ENCODE measurements at places on chromosomes 4 and X.

- no peak overlapping the region for H3K27ac ChIP-seq
- H3K4me3 ChIP-seq: no peak overlapping the region
- H3K36me3 ChIP-seq: no peaks in the 10 kb centered on the region
- DNase-seq: no peak
- no peaks in the 10 kb centered on the region for H3K27me3 ChIP-seq
- no peaks in the 10 kb centered on the region for H3K4me1 ChIP-seq
These were observed 13.8 kb downstream of the POU3F4 start for GRCh38 chrX:83521905-83522304.

DNA sequence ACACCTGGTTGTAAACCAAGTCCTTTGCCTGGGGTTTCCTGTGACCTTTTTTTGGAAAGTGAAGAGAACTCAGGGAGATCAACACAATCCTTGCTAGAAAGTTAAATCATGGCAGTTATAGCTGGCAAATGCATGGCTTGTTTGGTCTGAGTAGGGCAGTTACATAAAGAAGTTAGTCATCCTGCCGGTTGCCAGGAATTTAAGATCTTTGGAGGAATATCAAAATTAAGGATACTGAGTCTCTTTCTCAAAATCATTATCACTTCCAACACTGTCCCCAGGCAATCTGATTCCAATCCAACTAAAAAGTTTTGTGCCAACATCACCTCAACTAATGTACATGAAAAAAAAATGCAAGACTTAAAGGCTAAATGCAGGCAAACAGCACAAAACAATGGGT lies 40.3 kb downstream of the C4orf54 start:
- no peaks in the 10 kb centered on the region for H3K36me3 ChIP-seq
- H3K27ac ChIP-seq: no peak overlapping the region
- H3K4me3 ChIP-seq: no peak overlapping the region
- no peak for DNase-seq
- no peaks in the 10 kb centered on the region for H3K27me3 ChIP-seq

DNA sequence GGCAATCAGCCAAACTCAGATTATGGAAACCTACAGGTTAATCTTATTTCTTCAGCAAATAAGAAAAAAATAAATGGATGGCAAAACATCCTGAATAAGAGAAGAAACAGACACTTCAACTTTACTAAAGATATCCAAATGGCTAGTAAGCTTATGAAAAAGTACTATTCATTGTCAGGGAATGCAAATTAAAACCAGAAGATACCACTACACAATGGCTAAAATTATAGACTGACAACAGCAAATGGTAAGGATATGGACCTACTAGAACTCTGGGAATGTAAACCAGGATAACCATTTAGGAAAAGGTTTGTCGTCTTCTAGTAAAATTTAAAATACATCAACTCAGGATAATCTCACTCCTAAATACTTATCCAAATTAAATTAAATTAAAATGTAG lies 24.3 kb downstream of the GRSF1 start:
- H3K27me3 ChIP-seq: no peaks in the 10 kb centered on the region
- peaks cover 9% of the 10 kb centered on the region for H3K36me3 ChIP-seq
- no peaks in the 10 kb centered on the region for H3K4me1 ChIP-seq

DNA sequence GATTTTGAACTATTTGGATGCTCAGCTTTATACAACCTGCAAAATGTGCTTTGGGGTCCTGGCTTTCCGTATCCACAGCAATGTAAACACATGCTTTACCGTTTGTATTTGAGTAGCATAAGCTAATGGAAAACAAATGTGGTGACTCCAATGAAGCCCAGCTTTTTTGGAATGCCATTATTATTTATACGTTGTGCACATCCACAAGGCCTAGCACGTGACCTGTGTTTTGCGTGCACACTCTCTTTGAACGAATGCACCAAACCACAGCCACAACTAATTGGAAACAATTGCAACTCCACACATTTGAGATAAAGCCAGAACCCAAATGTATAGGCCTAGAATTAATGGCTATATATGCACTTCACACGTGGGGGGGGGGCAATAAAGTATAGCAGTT lies 189.5 kb upstream of the GPC4 start:
- no peaks in the 10 kb centered on the region for H3K36me3 ChIP-seq
- DNase-seq: no peak
- H3K27ac ChIP-seq: no peak overlapping the region
- no peak overlapping the region for H3K4me3 ChIP-seq

- H3K4me3 ChIP-seq: no peak overlapping the region
- H3K27ac ChIP-seq: no peak overlapping the region
- peaks cover 11% of the 10 kb centered on the region for H3K4me1 ChIP-seq
- H3K36me3 ChIP-seq: no peaks in the 10 kb centered on the region
- peaks cover 50% of the 10 kb centered on the region for H3K27me3 ChIP-seq
- DNase-seq: peak; percentile 35
These were observed 3.1 kb downstream of the DUSP9 start for GRCh38 chrX:153649915-153650782.

DNA sequence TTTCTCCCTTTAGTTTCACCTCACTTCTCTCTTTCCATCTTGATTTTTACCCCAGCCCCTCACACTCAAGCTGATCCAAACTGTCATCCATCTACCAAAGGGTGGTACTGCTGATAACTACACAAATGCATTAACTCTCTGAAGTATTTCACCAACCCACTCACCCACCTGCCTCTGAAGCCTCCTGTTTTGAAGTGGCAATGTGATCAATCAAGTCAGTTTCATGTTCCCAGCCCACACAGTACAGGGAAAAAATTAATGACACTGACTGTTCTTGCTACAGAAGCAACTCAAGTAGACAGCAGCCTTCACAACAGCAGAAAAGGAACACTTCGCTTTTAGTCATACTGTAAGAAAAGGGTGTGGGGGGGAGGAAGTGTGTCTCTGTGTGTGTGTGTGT lies 183.0 kb upstream of the NOCT start:
- H3K36me3 ChIP-seq: no peaks in the 10 kb centered on the region
- no peak overlapping the region for H3K27ac ChIP-seq
- H3K4me1 ChIP-seq: no peaks in the 10 kb centered on the region
- DNase-seq: no peak
- no peaks in the 10 kb centered on the region for H3K27me3 ChIP-seq

DNA sequence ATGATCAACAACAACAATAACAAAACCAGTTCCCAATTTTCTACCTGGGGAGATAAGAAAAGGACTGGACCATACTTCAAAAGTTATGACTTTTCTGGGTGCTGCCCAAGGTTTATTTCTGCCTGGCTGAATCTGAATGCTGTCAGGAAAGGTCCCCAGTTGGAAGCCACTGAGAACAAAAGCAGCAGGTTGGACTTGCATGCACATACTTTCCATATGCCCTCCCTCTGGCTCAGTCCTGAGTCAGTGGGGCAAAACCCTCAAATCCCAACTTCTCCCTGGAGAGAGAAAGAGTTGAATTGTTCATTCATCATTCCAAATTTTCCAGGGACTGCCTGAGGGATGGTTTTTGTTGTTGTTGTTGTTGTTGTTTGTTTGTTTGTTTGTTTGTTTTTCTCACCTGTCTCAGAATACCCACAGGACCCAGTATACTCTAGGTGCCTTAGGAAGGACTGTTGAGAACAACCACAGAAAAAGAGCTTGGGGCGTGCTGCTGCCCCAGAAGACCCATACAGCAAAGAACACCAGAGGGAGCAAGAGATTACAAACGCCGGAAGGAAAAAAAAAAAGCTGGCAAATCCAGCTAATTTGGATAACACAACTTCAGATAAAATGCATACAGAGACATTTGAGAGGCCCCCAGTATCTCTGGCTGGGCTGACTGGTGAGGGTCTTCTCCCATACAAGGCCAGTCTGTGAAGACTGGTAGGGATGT lies 138.9 kb upstream of the INPP4B start:
- H3K36me3 ChIP-seq: no peaks in the 10 kb centered on the region
- no peaks in the 10 kb centered on the region for H3K27me3 ChIP-seq
- no peak for DNase-seq
- H3K4me1 ChIP-seq: no peaks in the 10 kb centered on the region
- no peak overlapping the region for H3K27ac ChIP-seq

DNA sequence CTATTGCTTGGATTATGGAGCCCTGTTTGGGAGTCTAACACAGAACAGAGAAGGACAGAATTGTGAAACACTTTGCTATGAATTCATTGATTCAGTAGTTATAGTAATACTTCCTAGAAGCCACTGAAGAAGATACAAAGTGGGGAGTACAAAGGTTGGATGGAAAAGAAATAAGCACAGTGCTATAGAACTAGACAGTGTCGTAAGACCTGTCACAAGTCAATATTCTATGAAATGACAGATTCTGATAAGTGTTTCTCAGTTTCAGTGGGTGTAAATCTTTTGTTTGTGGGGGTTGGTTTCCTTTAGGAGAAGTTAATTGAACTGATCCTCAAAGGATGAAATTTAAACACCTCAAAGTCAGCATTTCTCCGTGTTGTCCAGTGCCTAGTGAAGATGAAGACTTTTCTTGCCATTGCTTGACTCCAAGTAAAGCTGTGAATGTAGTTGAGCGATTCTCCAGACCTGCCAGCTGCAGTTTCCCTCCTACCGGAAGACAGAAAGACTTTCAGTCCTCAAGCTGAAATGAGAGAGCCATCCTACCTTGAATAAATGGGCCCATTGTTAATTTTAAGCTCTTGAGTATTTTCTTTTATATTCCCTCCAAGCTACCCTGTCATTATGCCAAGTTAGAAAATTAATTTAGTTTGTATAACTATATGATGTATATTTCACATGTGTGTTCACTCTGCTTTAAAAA lies 7.9 kb downstream of the PDLIM5 start:
- no peak overlapping the region for H3K4me3 ChIP-seq
- peaks cover 54% of the 10 kb centered on the region for H3K4me1 ChIP-seq
- DNase-seq: no peak
- H3K27me3 ChIP-seq: no peaks in the 10 kb centered on the region
